ENCODE measurements at places on chromosomes 7 and 10. TPM values are rescaled to one million over a fixed set of nuclear protein-coding genes. Genes with fewer than 3 reads are reported as not detected.

The DOCK1 gene
- total RNA-seq, result 47.9 TPM

The WBP1L gene
- total RNA-seq, result 16.9 TPM

DNA sequence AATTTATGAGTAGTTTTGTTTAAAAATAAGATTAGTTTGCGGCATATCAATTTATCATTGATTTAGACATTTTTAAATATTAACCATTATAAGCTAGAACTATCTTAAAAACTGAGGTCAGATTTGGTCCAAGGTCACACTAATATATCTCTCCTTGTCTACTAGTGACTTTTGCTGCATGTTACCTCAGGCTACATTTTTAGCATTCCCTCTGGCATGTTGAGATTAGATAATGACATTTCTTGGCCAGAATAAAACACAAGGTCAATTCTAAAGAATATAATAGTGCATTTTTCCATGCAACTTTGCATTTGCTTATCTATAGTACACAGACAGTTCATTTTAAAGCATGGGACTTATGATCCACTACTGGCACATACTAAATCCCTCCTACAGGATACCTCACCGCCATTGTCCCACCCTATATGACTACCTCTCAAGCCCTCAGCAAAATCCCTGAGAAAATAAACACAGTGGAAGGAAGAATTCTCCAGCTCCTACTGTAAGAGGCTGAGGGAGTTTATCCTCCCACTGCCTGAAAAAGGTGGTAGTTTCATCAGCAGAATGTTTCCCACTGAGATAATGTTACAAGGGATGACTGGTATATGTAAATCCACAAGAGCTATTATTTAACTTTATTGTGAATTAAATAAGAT, 816.4 kb downstream of the GRM8 start:
- DNase-seq, result no peak

DNA sequence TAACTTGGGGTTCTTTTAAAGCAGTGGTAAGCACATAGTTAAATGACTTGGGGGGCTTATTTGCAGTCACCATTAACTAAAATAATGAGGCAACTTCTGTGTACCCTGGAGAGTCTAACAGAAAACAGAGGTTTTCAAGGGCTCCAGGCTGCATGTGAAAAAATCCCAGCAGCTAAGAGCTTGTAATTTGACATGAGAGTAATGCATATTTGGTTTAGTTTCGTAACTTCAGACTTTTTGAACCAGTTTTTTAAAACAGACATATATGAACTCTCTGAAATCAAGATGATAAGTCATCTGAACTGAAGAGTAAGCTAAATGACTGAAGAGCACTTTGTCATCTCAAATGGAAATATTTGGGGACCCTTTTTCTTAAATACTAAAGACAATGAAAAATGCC, 40.2 kb upstream of the IFRD1 start:
- DNase-seq, result no peak

- DNase-seq, result peak; percentile 50
These were observed 8.7 kb downstream of the NCAPG2 start for GRCh38 chr7:158695726-158696452.

The OPALIN gene
- total RNA-seq, result not detected

DNA sequence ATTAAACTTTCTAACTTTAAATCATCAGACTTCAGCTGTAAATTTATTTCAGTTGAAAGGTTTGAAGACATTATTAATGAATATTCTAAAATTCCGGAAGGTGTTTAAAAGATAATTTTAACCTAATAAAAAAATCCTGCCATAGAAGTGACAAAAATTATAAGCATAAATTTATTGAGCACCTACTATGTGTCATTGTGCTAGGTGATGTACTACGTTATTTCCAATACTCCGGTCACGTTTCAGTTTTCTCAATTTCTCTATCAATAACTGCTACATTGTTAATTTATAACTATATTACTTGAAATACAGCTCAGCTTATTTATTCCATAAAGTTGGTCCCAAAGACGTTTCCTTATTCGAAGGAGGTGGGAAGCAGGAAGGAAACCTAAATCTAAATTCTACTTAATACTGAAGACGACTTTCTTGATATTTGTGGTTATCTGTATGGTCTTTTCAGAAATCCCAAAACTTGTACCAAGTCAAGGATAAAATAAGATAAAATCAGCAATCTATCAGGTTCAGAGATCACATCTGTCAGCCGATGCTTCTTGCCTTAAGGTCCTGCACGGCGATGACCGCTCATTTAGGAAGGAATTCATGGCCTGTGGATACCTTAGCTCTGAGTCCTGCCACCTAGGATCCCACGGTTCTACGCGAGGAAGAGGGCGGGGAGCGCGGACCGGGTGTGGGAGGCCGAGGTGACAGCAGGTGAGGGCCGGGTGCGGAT, 1.2 kb upstream of the ZEB1 start:
- DNase-seq, result no peak

- no peak for DNase-seq
These were observed 65.3 kb upstream of the SLF2 start for GRCh38 chr10:100847440-100847839.

GRCh38 chr10:85624511-85624910, 742.1 kb downstream of the GRID1 start:
- no peak for DNase-seq

DNA sequence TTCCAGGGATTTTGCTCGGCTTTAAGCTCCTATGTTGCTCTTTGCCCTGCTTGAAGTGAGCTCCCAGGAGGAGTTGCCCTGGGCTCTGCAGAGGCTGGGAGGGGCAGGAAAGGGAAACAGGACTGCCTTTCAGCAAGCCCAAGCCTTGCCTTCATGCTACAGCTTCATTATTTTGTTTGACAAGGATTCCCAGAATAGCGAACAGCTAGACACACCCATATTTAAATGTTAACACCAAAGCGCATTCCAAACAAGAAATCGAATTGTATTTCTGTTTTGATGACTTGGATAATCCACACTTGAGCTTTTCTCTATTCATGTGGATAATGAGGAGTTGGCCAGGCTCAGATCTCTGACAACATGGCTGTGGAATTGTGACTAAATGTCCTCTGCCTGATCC, 6.3 kb downstream of the KIAA1217 start:
- DNase-seq, result no peak

DNA sequence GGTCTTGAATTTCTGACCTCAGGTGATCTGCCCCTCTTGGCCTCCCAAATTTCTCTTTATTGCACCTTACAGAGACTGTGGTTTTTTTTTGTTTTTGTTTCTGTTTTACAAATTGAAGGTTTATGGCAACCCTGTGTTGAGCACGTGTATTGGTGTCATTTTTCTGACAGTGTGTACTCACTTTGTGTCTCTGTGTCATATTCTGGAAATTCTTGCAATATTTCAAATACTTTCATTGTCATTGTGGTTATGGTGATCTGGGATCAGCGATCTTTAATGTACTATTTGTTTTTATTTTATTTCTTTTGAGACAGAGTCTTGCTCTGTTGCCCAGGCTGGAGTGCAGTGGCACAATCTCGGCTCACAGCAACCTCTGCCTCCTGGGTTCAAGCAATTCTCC, 89.8 kb downstream of the PRTFDC1 start:
- no peak for DNase-seq

DNA sequence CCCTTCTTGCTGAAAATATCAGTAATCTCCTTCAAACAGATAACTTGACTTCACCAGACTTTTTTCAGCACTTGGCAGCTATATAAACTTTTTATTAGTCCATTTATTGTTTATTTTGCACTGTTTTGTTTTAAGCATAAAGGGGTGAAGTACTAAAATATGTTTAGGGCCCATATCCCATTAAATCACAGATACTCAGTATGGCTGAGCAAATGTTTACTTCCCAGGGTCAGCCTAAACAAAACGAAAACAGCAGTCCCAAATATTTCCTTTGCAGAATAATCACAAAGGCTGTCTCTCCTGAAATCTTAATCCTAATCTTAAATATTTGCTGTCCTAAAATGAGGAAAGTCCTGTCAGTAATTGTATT, 649.6 kb downstream of the TNS3 start:
- no peak for DNase-seq

The FANK1 gene
- 4.1 TPM for total RNA-seq

- no peak for DNase-seq
These were observed 4.3 kb downstream of the MAP3K8 start for GRCh38 chr10:30438021-30438850.

- DNase-seq, result peak; percentile 61
These were observed 8.1 kb downstream of the MYL10 start for GRCh38 chr7:101620991-101621390.

GRCh38 chr10:59085711-59086502, 90.5 kb upstream of the PHYHIPL start:
- DNase-seq, result no peak

DNA sequence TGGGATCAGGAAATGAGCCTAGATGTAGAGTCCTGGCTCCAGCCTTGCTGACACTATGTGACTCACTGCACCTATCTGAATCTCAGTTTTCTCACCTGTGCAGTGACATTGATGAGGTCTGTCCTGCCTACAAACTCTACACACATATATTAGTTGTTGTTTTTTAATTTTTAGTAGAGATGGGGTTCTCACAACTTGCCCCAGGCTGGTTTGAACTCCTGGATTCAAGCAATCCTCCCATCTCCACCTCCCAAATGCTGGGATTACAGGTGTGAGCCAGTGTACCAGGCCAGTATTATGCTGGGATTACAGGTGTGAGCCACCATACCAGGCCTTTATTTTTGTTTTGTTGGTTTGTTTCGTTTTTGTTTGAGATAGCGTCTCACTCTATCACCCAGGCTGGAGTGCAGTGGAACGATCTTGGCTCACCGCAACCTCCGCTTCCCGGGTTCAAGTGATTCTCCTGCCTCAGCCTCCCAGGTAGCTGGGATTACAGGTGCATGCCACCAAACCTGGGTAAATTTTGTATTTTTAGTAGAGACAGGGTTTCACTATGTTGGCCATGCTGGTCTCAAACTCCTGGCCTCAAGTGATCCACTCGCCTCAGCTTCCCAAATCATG, 11.8 kb upstream of the DDIT4 start:
- no peak for DNase-seq

- no peak for DNase-seq
These were observed 126.7 kb downstream of the SORCS3 start for GRCh38 chr10:104767745-104768144.

The STRIP2 gene
- 5.1 TPM for total RNA-seq

Data from H7 (cell line).